ENCODE measurements at places on chromosomes 11 and 22.

DNA sequence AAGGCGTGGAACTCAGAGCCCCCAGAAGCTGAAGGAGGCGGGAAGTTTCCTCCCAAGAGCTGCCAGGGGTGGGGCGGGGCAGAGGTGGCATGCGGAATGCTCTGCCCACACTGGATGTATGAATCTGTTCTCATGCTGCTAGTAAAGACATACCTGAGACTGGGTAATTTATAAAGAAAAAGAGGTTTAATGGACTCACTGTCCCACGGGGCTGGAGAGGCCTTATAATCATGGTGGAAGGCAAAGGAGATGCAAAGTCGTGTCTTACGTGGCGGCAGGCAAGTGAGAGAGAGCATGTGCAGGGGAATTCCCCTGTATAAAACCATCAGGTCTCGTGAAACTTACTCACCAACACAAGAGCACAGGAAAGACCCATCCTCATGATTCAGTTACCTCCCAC is 57.6 kb downstream of the SMIM38 start:
- DNase-seq = no peak

DNA sequence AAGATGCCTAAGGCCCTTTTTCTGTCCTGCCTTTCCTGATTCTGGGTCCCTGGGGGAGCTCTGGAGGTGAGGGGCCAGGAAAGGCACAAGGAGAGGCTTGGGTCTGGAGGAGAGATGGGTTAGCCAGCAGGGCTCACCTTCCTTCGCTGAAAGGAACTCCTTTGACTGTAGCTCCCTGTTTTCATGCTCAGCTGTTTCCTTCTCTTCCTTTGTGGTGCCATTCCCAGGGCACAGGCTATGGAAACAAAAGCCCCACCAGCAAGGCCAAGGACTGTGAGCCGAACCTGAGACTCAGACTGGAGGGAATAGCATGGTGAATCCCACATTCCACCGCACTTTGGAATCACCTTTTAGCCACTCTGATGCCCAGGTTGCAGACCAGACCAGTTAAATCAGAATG is 10.5 kb downstream of the SLC43A3 start:
- no peak for DNase-seq

DNA sequence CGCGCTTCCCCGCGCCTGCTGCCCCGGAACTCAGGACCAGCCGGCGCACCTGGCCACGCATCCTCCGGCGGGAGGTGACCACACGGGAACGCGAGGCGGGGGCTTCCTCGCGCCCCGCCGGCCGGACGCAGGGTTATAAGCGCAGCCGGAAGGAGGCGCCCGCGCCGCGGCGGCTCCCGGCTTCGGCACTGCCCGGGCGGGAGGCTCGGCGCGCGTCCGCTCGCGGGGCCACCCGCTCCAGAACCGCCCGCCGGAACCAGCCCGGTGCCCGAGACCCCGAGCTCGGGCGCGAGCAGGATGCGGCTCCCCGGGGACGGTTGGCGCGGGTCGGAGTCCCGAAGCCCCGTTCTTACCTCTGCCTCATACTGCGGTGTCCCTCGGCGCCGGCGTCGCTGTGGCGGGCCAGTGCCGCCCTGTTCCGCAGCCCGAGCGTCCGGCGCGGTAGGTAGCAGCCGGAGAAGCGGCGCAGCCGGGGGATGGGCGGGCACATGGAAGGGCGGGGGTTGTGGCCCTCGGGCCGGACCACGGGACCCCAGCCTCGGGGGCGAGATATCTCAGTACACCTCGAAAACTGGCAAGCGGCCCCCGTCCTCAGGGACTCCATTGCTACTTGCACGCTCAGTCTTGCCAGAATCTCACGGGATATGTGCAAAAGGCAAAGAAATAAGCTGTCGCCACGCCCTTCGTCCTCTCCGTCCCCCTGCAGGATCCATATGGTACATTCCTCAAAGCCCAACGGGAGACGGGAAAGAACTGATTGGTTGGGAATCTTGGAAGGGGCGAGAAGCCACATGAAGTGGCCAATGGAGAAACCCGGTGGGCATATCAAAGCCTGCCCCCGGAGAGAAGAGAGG is 23.1 kb downstream of the MICAL3 start:
- DNase-seq = peak; percentile 99

- DNase-seq = no peak
Measured at GRCh38 chr11:86292912-86293616, 9.0 kb upstream of the HIKESHI start.

GRCh38 chr11:2576111-2576510 is 123.7 kb downstream of the KCNQ1OT1 start:
- DNase-seq = no peak

GRCh38 chr11:64522843-64523380 is 68.1 kb upstream of the SLC22A12 start:
- DNase-seq = no peak

DNA sequence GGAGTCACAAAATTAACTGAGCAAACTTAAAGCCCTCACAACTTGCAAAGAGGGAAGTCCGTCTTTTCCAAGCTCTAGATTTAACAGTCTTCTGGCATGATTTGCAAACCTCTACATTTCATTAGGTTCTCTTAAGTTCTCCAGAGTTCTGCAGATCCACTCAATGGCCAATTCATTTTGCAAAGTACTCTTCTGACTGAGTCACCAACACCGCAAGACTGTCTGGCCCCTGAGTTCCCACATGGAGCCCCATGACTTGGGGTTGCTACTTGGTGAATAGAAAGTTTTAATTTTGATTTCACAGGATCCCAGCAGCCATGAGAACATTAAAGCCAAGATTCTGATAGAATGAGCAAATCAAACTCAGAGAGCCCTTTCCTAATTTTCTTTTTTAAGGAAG is 134.5 kb downstream of the PLEKHA7 start:
- DNase-seq = no peak

DNA sequence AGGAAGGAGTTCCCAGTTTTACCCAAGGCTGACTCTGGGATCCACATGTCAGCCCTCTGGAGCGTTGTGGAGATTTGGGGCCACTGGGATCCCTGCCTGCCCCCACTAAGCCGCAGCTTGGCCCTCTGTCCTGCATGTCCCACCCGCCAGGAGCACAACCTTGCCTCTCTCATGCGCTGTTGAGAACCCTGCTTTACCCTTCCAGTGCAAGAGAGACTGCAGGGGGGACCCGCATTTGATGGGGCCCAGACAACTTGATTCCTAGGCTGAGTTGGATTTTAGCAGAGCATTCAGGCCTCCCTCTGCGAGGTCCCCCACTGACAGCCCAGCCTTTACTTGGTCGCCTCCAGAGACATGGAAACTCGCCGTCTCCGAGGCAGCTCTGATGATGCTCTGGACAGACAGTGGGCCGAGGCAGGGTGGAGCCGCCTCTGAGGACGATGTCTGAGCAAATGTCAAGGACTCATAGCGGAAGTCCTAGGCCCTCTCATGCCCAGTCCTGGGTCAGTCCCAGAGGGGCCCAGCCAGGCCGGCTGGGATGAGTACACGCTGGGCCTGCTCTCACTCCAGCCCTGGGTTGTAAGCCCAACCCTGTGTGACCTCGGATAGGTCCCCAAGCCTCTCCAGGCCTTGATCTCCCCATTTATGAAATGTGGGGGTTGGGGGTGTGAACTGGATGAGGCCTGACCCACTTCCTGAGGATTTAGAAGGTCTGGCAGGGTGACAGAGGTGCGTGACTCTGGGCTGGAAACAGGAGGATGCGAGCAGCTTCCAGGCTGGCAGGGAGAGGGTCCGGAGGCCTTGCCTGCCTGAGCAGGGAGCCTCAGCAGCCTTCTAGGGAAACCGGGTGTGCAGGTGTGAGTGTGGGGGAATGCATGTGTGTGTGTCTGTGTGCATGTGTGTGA is 630 bp downstream of the CD5 start:
- DNase-seq = no peak

DNA sequence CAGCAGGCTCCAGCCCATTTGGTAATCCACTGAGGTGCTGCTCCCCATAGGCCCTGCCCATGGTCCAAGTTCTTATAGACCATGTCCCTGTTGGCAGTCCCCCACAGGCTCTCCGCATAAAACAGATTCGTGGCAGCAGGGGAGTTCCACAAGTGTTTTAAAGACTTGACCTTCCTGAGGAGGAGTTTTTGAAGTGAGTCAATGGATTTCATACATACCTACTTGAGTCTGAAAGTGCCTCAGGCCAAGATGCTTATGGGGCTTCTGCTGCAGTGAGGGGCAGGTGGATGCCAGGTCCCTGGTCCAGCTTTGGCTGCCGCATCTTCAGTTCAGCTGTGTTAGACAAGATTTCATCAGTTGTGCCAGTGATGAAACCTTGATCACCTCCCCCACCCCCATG is 43.3 kb downstream of the CABIN1 start:
- DNase-seq = no peak

- DNase-seq = no peak
Measured at GRCh38 chr22:31275018-31275417, 17.3 kb downstream of the PIK3IP1 start.

DNA sequence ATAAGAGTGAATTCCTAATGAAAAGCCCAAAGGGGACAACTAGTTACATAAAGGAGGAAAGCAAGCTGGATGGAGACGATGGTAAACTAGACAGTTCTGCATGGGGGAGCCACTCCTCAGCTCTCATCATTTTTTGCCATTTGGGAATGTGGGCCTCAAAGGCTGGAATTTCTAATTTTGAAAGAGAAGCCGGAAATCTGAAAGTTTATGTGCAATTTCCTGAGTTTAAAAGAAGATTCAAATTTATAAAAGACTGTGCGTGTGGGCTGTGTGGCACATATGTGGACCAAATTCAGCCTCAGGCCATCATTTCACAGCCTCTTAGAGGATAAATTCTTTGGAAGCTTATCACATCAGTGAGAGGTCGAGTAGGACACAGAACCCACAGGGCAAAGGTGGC is 18.3 kb upstream of the CRY2 start:
- peak; percentile 67 for DNase-seq

- DNase-seq = peak; percentile 83
Measured at GRCh38 chr22:44080936-44081861, 57.1 kb downstream of the PARVB start.

- no peak for DNase-seq
Measured at GRCh38 chr11:6614446-6614845, 2.4 kb upstream of the TAF10 start.

DNA sequence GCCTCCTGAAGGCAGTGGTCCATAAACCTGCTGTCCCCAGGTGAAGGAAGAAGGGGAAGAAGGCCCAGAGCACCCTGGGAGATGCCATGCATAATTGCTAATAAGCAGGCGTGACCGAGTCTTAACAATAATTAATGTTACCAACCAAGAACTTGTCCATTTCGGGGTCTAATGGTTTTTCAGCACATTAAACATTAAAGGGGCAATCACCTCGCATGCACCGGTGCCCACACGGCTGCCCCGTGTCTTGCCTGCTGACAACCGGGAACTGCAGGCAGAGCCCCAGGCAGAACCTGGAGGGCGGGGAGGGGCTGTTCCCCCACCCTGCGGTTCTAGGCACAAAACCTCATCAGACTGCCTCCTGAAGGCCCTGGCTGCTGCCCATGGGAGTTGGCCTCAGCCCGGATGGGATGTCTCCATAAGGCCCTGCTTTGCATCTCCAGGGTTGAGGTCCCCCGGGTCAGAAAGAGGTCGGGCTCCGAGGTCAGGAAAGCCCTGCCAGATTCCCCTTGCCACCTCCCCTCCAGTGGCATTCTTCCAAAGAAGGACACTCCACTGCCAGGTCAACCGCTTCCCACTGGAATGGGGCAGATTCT is 169.0 kb downstream of the BUD13 start:
- no peak for DNase-seq

DNA sequence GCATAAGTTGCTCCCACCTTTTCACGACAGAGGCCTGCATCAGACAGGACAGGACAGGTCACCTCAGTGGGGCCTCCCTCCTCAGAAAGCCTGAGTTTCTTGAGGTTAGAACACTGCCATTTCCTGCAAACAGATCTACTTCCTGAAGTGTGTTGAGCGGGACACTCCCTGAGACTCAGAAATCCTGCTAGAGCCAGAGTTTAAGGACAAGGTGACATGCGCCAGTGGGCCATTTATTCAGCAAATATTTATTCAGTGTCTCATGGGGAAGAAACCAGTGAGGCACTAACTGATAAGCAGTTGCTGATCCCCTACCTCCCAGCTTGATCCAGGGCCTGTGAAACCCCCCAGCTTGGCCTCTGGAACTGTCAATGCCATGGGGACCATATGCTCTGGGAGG is 454.6 kb downstream of the SOX6 start:
- no peak for DNase-seq

- peak; percentile 13 for DNase-seq
Measured at GRCh38 chr22:46931414-46931813, 169.0 kb downstream of the TBC1D22A start.

- no peak for DNase-seq
Measured at GRCh38 chr11:59010708-59011107, 71.4 kb downstream of the GLYATL1 start.

- no peak for DNase-seq
Measured at GRCh38 chr22:23268877-23269276, 88.6 kb downstream of the BCR start.

GRCh38 chr11:77079666-77080065 is 12.9 kb downstream of the CAPN5 start:
- no peak for DNase-seq

GRCh38 chr22:24146194-24146616 is 35.1 kb upstream of the SUSD2 start:
- peak; percentile 31 for DNase-seq

- no peak for DNase-seq
Measured at GRCh38 chr11:68004551-68005335, 846 bp upstream of the UNC93B1 start.

DNA sequence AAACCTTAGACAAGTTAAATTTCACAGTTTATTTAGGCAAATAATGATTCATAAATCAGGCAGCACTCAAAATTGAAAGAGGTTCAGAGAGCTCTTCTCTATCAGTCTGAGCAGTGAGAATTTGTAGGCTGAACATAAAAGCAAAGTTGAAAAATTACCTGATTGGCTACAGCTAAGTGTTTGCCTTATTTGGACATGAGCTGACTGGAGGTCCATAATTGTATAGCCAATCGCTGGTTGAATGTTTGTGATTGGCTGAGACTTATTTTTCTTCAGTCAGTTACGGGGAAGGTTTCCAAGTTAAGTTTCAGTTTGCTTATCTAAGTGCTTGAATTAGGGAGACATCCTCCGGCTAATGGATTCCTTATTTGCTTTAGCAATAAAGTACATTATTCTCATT is 527.5 kb downstream of the CNTN5 start:
- DNase-seq = peak; percentile 7

DNA sequence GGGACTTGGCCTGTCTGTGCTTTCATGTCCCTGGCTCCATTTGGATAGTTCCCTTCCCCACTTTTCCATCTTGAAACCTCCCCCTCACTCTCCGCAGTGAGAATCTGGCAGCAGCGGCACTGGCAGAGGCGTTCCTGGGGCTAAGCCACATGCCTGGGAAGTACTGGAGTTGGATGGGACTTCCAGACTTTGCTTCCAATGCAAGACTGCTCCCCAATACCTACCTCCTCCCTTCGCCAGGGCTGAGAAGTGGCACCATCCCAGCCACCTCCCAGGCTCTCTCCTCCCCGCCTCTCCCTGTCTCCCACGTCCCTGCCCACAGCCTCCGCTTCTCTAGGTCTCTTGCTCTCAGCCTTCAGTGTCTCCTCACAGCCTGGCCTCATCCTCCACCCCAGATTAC is 16.6 kb downstream of the TST start:
- DNase-seq = no peak

- no peak for DNase-seq
Measured at GRCh38 chr11:72824811-72825505, 10.7 kb downstream of the ATG16L2 start.
